ENCODE measurements at places on chromosomes 1 and 21.

DNA sequence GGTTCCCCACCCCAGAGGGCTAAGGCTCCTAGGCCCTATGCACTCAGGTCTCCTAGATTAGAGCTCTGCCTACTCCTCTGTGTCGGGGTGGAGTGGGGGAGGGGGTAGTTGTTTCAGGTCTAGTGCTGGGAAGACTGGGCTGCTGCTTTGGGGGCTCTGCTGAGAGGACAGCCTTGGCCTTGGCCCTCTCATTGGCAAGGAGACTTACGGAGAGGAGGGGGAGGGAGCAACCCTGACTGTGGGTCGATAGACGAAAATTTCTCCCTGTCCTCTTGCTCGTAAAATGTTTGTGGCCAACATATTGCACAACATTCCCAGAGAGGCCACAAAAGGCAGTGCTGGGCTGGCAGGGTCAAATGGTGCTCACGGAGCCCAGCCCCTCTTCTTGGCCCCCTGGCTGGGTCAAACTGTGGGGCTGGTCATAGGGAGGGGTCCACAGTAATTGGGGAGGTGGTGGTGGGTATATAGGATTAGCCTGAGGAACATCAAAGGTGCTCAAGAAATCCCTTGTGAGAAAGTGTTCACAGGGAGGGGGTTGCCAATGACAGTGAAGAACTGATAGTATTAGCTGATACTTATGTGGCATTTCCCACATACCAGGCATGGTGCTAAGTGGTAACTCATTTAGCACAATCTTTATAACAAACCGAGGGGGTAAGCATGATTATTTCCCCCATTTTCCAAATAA is 8.5 kb upstream of the DMBX1 start:
- no peak for DNase-seq

DNA sequence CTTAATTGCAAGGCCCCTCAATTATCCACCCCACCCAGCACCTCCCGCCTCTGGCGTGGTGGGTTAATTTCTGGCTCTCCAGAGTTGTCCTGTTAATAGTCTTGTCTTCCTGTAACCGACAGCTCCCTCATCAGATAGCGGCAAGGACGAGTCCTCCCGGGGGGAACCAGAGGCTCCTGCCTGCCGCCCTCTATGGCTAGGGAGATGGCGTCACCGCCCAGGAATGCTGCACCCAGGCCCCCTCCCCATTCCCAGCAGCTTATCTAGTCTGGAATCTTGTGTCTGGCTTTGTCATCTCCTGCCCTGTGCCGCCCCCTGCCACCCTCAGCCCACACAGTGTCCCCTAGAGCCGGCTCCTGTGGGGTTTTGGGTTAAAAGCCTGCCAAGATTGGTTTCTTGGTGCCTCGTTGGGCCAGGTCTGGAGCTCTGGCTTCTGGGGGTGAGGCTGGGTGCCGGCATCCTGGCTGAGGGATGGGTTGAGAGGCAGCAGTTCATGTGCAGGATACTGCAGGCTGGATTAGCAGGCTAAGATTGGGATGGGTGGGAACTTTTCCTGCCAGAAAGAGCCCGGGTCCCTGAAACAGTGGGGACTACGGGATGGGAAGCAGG is 48.8 kb downstream of the EDN2 start:
- DNase-seq: no peak

DNA sequence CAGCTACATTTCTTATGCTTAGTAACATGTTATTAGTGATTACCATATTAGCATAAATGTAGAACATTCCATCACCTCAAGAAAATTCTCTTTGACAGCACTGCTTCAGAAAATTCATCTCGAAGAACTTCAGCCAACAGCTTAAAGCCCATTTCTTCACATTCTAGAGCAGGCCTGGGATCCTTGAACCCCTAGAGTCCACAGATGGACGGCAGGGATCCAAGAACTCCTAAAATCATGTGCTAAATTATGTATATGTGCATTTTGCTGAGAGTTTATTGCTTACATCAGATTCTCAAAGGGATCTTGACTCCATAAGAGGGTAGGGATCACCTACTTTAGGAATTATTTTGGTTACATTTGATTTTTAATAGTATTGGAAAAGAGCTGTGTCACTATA is 76.2 kb upstream of the TEKT2 start:
- DNase-seq: no peak

DNA sequence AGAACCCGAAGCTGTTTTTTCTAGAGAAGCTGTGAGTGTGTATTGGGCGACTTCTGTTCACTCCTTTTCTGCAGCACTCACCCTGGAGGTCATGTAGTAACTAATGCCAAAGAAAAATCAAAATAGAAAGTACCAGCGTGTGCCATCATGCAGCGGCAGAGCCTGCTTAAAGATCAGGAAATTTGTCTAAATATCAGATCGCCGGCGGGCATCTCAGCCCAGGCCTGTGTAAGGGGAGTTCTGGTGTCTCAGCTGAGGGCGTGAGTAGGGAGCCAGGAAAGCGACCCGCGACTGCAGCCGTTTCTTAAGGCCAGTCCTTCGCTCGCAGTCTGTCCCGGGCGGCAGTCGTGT is 768 bp downstream of the EDARADD start:
- no peak for DNase-seq

DNA sequence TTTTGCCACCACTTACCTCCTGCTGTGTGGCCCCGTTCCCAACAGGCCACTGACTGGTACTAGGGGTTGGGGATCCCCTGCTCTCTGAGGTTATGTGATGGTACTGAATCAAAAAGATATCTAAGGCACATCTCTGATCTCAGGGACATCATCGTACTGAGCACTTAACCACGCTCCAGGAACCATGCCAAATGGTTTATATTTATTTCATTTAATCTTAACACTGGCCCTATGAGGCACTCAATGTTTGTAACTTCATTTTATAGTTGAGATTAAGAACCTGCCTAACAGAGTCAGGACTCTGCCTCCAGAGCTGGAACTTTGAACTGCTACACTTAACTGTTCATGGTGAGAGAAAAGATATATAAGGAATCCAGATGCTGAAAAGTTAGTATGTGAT is 98.0 kb upstream of the HP1BP3 start:
- no peak for DNase-seq

- DNase-seq: no peak
Measured at GRCh38 chr1:55301912-55302311, 86.7 kb upstream of the USP24 start.

DNA sequence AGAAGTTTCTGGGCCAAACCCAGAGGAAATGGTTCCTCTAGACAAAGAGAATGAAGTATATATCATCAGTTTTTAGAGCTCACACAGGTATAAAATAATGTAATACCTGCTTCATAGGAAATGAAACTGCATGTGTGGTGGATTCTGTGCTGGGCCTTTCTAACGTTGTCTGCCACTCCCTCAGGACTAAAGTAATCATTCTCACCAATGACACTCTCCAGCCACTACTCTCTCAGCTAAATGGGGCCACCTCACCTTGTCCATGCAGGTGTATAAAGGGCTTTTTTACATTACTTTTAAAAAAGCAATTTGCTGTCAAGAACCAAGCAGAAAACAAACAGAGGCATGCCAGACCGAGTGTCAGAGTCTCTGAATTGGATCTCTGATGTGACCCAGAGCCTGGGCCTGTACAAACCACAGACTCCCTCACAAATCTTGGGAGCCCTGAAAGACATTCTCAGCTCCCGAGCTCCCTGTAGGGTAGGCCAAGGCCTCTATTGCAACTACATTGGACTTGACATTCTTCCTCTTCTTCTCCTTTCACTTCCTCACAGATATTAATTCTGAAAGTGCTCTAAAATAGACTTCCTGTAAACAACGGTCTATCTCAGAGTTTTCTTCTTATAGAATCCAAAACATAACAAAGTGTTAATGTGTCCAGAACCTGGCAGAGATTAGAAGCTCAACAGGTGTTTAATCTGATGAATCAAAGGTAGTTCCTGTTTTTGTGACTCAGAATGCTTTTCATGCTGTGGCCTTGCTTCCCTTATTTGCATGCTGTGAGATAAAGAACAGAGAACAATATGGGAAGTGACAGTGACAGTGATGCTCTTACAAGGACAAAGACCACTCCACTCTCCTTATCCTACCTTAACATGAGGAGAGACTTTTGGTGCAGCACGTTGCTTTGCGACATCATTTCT is 8.6 kb downstream of the AIM2 start:
- peak; percentile 72 for DNase-seq

DNA sequence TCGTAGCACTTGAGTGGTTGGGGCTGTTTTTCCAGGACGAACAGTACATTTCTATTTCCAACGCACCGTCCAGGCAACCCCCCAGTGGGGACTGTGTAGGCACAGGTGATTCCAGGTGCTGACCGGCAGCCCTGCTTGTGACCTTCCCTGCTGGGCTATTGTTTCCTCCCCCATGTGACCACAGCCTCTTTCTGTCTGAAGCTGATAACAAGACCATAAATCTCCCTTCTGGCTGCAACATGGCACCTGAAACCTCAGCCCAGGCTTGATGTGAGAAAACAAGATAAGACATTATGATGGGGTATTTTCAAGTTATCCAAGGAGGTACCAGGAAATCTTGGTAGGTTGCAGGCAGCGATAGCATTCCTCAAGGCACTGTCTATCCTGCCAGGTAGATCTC is 48.2 kb downstream of the HLX start:
- DNase-seq: no peak

- DNase-seq: no peak
Measured at GRCh38 chr1:33097137-33097611, 16.2 kb downstream of the AZIN2 start.

- no peak for DNase-seq
Measured at GRCh38 chr1:159965263-159965662, 11.2 kb upstream of the SLAMF9 start.

DNA sequence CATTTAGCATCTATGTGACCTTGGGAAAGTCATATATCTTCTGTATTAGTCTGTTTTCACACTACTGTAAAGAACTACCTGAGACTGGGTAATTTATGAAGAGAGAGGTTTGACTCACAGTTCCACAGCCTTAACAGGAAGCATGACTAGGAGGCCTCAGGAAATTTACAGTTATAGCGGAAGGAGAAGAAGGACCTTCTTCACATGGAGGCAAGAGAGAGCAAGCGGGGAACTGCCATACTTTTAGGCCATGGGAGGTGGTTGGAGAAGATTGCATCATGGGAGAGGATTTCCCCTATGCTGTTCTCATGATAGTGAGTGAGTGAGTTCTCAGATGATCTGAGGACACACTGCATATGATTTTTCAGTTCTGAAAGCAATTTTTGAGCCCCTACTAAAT is 87.9 kb downstream of the CLEC20A start:
- DNase-seq: no peak

GRCh38 chr1:24748191-24749121 is 3.2 kb downstream of the CLIC4 start:
- DNase-seq: peak; percentile 61

DNA sequence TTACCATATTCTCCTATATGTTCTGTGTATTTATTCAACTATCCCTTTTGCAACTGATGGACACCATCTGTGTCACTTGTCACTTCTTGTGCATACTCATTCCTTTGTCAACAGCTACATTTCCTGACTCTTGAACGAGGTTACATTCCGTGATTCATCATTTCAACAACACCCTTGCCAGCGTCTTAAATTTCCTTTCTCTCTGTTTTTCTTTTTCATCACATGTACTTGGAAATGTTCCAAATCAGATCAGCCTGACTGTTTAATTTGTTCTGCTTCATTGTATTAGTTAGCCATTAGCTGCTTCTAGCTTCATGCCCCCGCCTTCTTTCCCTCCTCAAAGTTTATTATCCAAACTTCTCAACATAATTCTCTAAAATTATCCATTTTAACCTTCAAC is 173.0 kb downstream of the ADGRL4 start:
- DNase-seq: no peak

DNA sequence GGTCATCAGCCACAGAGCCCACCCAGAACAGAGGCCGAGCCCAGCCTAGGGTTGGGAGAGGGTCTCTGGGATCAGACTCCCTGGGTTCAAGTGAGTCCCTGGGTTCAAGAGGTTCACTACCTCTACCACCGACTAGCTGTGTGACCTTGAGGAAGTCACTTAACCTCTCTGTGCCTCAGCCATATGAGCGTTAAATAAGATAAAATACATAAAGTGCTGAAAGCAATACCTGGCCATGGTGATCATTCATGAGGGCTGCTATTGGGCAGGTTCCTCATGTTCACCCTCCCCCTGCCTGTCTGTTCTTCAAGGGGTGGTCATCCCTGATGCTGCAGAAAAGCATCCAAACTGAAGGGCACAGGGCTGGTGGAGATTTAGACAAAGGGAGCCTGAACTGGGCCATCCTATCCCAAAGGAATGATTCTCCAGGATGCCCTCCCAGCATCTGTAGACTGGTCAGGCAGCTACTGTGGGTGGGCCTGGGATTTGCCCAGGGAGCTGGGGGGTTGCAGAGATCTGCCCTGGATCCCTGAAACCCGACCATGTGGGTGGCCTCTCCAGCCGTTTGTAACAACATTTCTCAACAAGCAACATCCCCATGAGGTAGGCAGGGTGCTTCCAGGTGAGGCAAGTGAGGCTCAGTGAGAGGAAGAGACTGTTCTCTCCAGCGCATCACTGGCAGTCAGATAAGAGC is 196.6 kb downstream of the MATN1 start:
- DNase-seq: no peak

DNA sequence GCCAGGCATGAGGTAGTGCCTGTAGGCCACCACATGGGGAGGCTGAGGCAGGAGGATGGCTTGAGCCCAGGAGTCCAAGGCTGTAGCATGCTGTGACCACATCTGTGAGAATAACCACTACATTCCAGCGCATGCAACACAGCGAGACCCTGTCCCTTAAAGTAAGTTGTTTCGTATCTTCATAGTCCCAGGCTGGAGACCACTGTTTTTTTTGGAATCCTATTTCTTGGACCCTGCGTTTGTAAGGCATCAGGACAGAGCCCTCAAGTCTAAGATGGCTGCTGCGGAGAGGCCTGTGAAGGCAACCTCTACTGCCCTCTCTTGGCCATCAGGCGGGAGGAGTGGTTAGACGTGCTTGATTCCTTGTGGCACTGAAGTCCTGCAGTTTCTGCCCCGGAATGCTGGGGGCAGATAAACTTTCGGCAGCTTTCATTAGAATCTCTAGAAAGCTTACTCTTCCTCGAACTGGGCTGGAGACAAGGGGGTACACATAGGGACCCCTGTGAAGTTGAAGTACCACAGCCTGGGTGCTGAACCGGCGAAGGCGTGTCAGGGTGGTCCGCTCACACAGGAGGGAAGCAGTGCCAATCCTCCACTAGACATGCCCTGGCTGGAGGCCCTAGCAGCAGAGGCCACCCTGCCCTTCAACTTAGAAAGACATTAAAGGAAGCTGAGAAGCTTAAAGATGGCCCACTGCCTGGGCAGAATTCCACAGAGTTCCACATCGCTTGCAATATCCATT is 36.6 kb downstream of the RABIF start:
- DNase-seq: no peak

DNA sequence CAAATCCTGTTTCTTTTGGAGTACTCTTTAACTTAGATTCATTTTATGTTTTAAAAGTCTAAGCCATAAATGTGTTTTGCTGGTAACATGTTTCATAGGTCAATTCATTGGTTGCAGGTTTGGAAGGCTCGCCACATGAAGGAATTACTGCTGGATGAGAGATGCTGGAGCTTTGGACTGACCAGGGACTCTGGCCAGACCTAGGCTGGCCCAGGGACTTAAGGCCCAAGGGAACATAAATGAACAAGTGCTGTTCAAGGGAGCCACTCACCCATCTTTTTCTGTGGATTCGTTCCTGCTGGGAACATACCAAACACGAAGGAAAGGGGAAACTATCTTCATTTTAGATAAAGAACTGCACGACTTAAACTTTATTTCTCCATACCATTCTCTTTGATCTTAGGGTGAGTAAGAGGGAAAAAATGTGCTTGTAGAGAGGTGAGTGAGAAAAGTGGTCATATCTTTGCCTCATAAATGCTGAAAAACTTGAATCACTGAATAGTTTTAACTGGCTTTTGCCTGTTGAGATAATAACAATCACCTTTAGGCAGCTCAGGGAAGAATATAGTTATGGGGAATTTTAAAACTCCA is 15.3 kb upstream of the SHCBP1L start:
- no peak for DNase-seq

- DNase-seq: no peak
Measured at GRCh38 chr1:78652019-78652560, 2.5 kb downstream of the IFI44 start.
